ENCODE measurements at places on chromosomes 3 and 15. TPM values are rescaled to one million over a fixed set of nuclear protein-coding genes. Genes with fewer than 3 reads are reported as not detected.

GRCh38 chr15:60124460-60125070 lies 120.5 kb downstream of the FOXB1 start:
- peaks cover 3% of the 10 kb centered on the region for H3K27me3 ChIP-seq
- H3K4me1 ChIP-seq: peaks cover 9% of the 10 kb centered on the region
- no peak for DNase-seq
- H3K4me3 ChIP-seq: no peak overlapping the region

DNA sequence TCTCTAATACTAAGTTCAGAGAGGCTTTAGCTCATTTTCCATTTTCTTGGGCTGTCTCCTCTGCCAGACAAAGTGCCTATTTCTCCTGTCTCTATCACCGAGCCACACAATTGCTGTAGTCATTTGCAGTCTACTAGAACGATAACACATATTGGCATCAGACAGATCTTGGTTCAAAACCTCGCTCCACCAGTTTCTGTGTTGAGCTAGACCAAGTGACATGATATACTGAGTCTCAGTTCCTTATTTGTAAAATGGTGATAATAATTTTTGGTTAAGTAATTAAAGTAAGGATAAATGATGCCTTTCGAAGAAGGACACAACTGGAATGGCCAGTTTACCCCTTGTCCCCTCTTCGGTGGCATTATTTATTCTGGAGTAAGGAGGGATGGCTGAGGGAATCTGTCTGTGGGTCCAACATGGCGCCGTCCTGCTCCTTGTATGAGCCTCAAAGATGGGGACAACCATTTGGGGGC lies 398 bp upstream of the RAB7A start:
- H3K27ac ChIP-seq: peak overlapping the region; percentile 99
- H3K27me3 ChIP-seq: peaks cover 11% of the 10 kb centered on the region
- peaks cover 56% of the 10 kb centered on the region for H3K4me1 ChIP-seq
- DNase-seq: no peak

DNA sequence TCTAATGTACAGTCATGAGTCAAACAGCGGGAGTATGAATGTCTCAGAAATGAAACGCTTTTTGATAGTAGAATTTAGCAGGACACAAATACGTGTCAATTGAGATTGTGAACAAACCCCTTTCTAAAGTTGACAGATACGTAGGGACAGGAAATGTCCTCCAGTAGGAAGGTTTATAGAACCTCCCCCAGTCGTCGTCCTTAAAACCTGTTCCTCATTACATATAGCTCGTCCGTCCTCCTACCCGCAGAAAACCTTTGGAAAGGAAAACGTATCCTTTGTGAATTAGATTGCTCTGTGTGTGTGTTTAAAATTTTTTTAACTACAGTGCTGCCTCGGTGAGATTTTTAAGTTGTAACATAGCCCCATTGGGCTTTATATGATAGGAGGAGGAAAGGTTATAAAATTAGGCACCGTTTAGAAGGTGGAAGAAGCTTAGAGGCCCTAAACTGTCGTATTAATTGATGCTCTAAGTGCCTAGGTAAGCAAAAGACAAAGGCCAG lies 4.1 kb downstream of the UBE2E1 start:
- DNase-seq: peak; percentile 29
- peak overlapping the region; percentile 98 for H3K4me3 ChIP-seq
- H3K4me1 ChIP-seq: peaks cover 62% of the 10 kb centered on the region
- no peaks in the 10 kb centered on the region for H3K27me3 ChIP-seq
- peak overlapping the region; percentile 98 for H3K27ac ChIP-seq

GRCh38 chr15:62219799-62220198 lies 54.7 kb upstream of the C2CD4B start:
- no peaks in the 10 kb centered on the region for H3K4me1 ChIP-seq
- no peak for DNase-seq
- H3K27ac ChIP-seq: no peak overlapping the region
- peaks cover 5% of the 10 kb centered on the region for H3K27me3 ChIP-seq

DNA sequence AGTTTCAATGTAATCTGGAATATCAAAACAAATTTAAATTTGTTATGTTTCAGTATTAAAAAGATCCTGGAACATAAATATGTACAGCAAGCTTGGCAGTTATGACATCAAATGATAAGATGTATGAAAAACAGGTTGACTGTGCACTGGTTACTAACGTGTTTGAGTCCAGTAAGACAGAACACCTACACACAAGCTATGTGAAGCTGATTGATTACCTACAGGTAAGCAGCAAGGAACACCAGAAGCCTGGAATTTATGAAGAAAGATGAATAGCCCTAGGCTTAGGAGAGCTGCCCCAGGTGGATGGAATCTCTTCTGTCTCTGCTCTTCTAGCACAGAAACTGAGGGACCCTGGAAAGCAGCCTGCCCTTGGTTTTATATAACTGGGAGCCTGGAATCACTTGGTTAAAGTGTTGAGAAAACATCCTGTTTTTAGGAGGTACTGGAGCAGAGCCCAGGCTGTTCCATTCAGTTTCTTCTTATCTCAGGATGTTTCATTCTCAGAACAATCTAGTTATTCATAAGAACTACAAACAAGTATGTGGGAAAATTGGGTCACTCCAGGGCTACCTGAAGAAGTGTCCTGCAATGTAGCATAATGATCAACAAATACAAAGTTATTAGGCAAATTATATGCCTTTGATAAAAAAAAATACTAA lies 36.3 kb downstream of the SLITRK3 start:
- H3K4me3 ChIP-seq: no peak overlapping the region
- no peak overlapping the region for H3K27ac ChIP-seq
- DNase-seq: no peak
- no peaks in the 10 kb centered on the region for H3K4me1 ChIP-seq

DNA sequence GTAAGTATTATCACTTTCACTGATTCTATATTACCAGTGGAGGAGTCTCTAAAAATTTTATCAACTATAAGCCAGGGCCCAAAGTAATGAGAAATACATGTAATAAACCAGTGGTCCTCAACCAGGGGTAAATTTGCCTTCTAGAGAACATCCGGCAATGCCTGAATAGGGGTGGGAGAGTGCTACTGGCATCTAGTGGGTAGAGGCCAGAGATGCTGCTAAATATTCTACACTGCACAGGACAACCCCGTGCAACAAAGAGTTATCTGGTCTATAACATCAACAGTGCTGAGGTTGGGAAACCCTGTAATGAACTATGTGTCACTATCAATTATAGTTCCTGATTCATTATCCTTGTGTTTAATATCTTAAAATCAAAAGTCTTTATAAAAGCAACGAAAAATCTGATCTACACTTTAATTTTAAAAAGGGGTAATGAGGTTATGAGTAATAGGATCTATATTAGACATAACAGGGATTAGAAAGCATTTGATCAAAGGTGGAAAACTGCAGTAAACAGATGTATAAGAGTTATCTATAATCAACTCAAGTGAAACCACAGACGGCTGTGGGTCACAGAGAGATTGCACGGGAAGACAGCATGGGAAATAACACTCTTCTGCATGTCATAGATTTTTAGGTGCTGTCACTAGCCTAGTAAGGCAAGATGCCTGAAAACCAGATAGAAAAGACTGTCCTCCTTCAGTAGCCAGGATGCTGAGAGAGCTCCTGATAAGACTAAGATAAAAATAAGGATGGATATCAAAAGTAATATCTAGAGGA lies 2.0 kb downstream of the LYSMD2 start:
- no peaks in the 10 kb centered on the region for H3K36me3 ChIP-seq
- H3K4me3 ChIP-seq: peak overlapping the region; percentile 88
- DNase-seq: no peak
- H3K27ac ChIP-seq: peak overlapping the region; percentile 96
- H3K27me3 ChIP-seq: no peaks in the 10 kb centered on the region
- peaks cover 79% of the 10 kb centered on the region for H3K4me1 ChIP-seq

DNA sequence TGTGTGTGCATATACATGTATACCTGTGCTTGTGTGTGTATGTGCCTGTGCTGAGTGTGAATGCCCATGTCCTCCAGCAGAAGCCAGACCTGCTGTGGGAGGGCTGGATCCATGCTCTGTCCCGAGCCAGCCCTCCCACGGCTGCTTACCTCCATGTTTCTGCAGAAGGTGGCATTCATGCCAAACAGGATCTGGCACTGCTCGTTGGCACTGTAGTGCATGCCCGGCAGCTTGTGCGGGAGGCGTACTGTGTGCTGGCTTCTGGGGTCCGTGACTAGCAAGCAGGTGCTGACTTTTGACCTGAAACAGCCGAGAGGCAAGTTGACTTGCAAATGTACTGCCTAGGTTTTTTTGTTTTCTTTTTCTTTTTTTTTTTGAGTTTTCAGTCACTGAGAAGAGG lies 189.3 kb downstream of the ADAMTS17 start:
- no peak for DNase-seq
- no peak overlapping the region for H3K4me3 ChIP-seq
- H3K36me3 ChIP-seq: peaks cover 8% of the 10 kb centered on the region
- H3K27me3 ChIP-seq: no peaks in the 10 kb centered on the region

GRCh38 chr3:121794264-121794983 lies 40.4 kb downstream of the IQCB1 start:
- H3K27me3 ChIP-seq: no peaks in the 10 kb centered on the region
- peak overlapping the region; percentile 92 for H3K27ac ChIP-seq
- peak overlapping the region; percentile 82 for H3K4me3 ChIP-seq
- H3K4me1 ChIP-seq: peaks cover 55% of the 10 kb centered on the region
- no peak for DNase-seq
- peaks cover 7% of the 10 kb centered on the region for H3K36me3 ChIP-seq

DNA sequence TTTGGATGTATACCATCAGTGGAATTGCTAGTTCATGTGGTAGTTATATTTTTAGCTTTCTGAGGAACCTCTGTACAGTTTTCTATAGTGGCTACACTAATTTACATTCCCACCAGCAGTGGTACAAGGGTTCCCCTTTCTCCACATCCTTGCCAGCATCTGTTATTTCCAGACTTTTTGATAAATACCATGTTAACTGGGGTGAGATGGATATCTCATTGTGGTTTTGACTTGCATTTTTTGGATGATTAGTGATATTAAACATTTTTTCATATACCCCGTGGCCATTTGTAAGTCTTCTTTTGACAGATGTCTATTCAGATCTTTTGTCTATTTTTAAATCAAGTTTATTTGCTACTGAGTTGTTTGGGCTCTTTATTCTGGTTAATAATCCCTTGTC lies 455.6 kb upstream of the RARB start:
- H3K27me3 ChIP-seq: no peaks in the 10 kb centered on the region
- H3K4me3 ChIP-seq: no peak overlapping the region
- H3K4me1 ChIP-seq: no peaks in the 10 kb centered on the region
- no peaks in the 10 kb centered on the region for H3K36me3 ChIP-seq

DNA sequence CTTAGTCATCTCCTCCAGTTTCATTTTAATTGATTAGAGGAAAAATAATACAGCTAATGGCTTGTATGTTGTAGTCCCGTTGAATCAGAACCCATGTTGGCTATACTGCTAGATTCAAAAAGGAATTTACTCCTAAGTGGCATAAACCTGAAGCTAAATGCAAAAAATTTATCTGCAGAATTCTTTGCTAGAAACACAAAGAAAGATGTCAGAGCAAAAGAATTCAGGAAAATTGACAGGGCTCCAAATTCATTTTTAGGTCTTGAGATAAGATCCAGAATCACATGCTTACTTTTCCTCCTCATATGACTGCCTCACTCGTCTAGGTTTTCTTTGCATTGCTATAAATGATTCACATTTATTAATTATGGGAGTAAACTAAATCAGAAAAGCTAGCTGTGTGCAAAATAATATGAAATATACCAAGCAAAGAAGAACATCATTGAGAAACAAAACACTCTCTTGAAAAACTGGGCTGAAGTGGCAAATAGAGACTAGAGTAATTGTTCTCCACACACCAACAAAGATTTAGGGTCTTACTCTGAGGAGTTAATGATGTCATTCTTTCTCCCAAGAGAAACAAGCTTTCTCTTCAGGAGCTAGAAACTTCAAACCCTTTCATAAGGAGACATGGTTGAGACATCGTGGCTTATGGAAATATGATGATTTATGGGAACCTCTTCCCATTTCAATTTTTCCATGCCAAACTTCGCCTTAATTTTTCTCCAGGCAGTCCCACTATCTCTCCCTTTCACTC lies 94.8 kb upstream of the FEZF2 start:
- no peaks in the 10 kb centered on the region for H3K36me3 ChIP-seq
- DNase-seq: no peak
- H3K4me3 ChIP-seq: no peak overlapping the region
- H3K27me3 ChIP-seq: no peaks in the 10 kb centered on the region
- no peak overlapping the region for H3K27ac ChIP-seq

DNA sequence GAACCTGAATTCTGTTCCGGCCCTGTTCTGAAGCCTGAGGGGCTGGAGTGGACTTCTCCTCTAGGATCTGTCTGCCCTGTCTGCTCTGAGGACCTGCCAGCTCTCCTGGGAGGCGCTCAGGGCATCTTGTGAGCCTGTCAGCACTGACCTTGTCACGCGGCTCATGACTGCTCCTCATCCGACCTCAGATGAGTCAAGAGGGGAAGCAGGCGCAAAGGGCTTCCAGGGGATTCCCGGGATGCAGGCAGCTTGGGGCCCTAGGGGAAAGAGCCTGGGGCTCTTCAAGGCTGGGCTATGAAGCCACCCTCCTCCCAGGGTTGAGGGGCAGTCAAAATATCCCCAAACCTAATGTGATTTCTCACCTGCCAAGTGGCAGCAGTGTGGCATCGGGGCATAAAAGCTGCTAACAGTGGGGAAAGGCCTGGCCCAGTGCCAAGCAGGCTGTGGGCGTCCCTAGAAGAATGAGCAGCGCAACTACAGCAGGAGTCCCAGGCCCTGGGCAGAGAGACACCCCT lies 27.6 kb upstream of the ANKDD1A start:
- no peaks in the 10 kb centered on the region for H3K27me3 ChIP-seq
- peaks cover 34% of the 10 kb centered on the region for H3K4me1 ChIP-seq
- H3K4me3 ChIP-seq: peak overlapping the region; percentile 51
- DNase-seq: no peak
- no peaks in the 10 kb centered on the region for H3K36me3 ChIP-seq

DNA sequence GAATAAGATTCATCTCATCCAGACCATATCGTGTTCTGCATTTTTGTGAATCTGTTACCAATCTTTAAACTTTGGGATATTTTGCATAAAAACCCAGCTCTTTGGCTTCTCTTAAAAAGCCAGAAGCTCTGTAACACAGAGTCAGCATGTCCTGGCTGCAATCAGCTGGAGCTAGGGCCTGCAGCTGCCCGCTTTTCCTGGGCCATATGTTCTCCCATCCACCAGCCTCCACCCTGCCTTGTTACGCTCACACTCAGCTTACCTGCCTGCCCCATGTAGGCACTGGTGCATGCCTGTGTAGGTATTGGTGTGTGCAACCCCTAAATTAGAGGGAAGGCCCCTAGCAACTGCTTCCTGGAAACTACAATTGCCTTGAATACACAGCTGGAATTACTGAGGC lies 48.2 kb downstream of the CRYGS start:
- H3K27me3 ChIP-seq: peaks cover 6% of the 10 kb centered on the region
- H3K4me3 ChIP-seq: no peak overlapping the region
- DNase-seq: no peak
- no peaks in the 10 kb centered on the region for H3K4me1 ChIP-seq
- no peak overlapping the region for H3K27ac ChIP-seq
- H3K36me3 ChIP-seq: no peaks in the 10 kb centered on the region

Gene SUCNR1
- polyA plus RNA-seq: not detected

Gene DISP2
- polyA plus RNA-seq: not detected

Gene PDIA3
- polyA plus RNA-seq: 279 TPM

Gene CELF6
- not detected for polyA plus RNA-seq

Gene SAMD7
- 0.11 TPM for polyA plus RNA-seq

Gene P2RY1
- polyA plus RNA-seq: not detected

Gene TRPC1
- 0.56 TPM for polyA plus RNA-seq

Gene CX3CR1
- 1.1 TPM for polyA plus RNA-seq

Gene SSR3
- polyA plus RNA-seq: 85.6 TPM

Gene MYLK
- 2.1 TPM for polyA plus RNA-seq

Gene RBP2
- polyA plus RNA-seq: not detected

Gene MAP6D1
- 0.78 TPM for polyA plus RNA-seq

Gene ZMAT3
- polyA plus RNA-seq: 18.6 TPM

Gene FAM107A
- not detected for polyA plus RNA-seq

Gene NEK11
- polyA plus RNA-seq: 0.52 TPM

Gene MIX23
- polyA plus RNA-seq: 21.4 TPM

Measured in naive B cell (primary cell).